ENCODE measurements at places on chromosomes 11 and 22.

DNA sequence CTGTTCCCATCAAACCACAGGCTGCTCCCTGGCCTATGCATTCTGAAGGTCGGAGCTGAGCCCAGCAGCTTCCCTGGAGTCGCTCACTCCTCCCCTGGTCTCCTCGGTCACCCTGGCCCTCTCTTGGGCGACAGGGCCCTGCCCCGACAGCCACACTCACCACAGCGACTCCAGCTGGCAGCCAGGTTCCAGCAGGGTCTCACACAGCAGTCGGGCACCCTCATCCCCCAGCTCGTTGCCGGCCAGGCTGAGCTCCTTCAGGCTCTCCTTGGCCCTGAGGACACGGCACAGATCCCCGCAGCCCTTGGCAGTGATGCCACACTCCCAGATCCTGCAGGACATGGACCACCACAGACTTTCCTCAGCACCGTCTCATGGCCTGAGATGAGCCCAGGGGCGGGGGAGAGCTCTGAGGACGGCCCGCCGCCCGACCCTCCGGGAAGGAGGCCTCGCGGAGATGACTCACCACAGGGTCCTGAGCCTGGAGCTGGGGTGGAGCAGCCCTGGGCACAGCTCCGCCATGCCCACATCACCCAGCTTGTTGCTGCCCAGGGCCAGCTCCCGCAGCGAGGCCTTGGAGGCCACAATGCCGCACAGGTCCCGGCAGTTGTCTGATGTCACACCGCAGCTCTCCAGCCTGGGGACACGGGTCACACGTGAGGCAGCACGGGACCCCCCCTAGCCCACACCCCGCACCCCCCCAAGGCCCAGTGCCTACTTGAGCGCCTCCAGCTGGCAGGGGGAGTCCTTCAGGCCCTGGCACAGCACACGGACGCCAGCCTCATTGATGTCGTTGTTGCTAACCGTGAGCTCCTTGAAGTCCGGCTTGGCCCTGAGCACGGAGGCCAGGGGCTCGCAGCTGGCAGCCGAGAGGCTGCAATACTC is 8.5 kb downstream of the RNH1 start:
- DNase-seq, result no peak

DNA sequence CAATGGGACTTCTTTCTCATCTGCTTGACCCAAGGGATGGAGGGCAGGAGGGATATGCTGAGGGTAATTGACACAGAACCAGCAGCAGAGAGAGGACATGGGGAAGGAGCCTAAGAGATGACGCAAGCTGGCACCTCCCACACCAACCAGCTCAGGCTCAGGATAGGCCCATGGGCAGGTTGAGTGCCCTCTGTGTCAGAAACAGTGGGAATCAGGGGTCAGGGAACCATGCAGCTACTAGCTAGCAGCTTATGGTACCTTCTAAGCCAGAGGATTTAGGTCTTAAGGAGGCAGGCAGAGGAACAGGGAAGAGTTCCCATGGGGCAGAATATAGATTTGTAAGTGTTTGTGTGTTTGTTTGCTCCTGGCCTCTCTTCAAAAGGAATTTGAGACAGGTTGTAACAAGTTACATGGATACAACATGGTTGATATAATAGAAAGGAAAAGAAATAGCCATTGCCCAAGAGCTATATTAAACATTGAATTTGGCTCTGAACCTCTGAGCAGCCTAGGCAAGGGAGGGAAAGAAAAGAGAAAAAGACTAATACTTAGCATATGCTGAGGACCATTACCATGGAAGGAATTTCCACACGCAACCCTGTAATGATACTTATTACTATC is 39.9 kb upstream of the NAV2 start:
- DNase-seq, result no peak

- DNase-seq, result no peak
Measured at GRCh38 chr11:17347676-17348075, 3.9 kb upstream of the NCR3LG1 start.

GRCh38 chr11:2409126-2409525 is 8.6 kb downstream of the TSSC4 start:
- DNase-seq, result no peak

GRCh38 chr11:109586789-109587188 is 164.8 kb downstream of the C11orf87 start:
- DNase-seq, result no peak

DNA sequence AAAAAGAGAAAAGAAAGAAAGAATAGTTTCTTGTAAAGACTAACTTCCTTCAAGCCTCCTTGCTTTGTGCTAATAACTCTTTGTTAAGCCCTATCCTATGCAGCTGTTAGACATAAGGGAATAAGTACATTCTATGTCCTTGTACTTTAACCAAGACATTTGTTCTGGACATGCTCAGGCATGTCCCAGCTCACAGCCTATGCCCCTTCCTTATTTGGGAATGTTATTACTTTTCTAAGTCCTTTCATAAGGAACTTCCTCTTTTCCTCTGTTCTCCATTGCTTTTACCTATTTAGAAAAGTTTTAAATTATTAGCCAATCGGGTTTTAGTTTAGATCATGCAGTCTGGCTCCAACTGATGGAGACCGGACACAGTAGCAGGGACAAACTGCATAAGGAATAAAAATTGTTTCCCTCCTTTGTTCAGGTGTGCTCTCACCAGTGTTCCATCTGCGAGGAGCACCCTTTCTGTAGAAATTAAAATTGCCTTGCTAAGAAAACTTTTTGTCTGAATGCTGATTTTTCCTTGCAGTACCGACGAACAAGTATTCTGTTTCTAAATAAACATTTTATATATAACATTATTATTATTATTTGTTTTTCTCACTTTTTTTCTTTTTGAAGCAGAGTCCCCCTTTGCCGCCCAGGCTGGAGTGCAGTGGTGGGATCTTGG is 21.6 kb upstream of the SPINDOC start:
- DNase-seq, result no peak

- no peak for DNase-seq
Measured at GRCh38 chr11:67496113-67496512, 9.1 kb downstream of the PITPNM1 start.

DNA sequence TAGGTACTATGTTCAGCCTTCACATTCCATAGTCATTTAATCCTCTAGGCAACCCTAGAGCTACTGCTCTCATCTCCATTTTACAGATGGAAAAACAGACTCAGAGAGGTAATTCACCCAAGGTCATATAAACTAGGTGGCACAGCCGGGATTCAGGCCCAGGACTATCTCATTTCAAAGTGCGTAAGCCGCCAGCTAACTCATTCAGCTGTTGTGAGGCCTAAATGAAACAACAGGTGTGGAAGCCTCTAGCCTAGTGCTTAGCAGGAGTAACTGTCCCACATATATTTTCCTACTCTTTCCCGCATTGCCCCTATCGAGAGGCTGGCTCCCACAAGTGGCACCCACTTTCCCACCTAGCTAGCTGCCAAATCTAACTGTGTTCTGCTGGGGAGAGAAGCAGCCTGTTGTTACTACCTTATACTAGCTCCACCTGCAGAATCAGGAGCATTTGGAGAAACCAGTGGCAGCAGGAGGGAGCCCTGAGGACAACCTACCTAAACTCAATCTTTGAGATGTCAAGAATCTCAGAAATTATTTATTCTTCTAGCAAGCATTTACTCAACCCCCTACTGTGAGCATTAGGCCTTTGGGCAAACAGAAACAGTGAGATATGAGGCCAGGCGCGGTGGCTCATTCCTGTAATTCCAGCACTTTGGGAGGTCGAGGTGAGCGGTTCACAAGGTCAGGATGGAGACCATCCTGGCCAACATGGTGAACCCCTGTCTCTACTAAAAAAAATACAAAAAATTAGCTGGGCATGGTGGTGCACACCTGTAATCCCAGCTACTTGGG is 20.9 kb downstream of the PRG3 start:
- DNase-seq, result no peak

DNA sequence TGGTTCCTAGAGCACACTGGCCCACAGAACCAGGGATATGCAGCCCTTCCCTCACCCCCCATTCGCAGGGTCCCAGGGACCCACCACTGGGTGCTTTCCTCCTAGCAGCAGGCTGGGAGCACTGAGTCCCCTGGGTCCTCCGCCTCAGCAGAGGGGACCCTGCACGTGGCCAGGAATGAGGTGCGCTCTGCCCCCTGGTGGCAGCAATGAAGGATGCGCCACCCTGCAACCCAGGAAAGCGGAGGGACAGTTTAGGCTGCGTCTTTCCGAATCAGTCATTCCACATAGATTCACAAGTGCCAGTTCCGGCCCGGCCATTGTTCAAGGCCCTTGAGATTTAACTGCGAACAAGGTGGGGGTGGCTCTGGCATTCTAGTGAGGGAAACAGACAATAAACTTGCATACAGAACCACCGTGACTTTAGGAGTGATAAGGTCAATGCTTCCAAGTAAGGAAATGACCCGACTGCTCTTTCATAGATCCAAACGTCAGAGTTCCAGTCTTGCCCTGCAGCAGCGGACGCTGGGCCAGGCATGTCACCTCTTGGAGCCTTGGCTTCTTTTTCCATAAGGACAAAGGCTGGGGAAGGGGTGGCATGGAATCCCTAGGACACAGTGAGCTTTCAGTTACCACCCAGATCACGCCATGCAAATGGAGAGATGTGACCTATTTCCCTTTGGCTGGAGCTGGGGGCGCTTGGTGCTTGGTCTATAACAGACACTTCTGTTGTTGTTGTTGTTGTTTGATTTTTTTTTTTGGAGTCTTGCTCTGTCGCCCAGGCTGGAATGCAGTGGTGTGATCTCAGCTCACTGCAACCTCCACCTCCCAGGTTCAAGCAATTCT is 7.7 kb downstream of the RIN1 start:
- DNase-seq, result no peak

DNA sequence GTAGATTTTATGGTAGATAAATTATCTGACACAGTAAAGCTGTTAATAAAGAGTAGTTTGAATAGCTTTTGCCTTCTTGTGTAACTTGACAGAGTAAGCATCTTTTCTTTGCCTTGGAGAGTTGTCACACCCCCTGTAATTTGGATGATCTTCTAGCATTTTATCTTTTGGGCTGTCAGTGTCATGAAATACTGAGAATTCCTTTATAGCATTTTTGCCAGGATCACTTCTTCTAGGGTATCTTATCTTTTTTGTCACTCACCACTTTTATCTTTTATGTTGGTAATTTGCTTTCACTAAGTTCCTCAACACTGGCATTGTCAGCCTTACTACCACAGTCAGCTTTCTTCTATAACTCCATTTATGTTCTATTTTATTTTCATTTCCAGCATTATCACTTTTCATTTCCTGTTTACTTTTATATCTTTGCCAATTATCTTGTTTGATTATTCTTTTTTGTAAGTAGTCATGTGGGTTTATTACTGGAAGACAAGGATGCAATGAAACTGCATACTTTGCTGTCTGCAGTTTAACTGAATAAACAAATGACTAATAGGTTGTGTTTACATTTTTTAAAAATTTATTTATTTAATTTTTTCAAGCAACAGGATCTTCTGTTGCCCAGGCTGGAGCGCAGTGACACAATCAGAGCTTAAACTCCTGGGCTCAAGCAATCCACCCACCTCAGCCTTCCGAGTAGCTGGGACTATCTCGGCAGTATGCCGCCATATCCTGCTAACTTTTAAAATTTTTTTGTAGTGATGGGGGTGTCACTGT is 28.1 kb upstream of the ACAT1 start:
- no peak for DNase-seq

DNA sequence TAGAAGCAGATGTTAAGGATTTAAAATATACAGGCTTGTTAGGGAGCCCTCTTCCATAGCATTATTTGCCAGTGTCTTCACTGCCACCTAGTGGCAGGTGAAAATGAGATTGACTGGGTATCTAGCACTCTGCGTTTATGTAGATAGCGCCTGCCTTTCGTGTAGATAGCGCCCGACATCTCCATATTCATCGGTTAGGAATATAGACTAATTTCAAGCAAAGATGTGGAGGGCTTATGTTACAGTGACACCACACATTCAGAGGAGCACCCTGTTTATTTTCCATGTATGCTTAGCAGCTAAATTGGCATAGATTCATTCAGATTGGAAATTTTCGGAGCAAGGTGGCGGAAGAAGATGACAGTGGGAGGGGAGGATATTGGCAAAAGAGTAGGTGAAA is 72.0 kb downstream of the SLC5A12 start:
- DNase-seq, result peak; percentile 22

- no peak for DNase-seq
Measured at GRCh38 chr22:27542602-27543001, 259.0 kb downstream of the MN1 start.
